Gastrocnemius medialis (tissue), 4 donors: ENCODE measurements at places on chromosomes 2 and 18. TPM values are rescaled to one million over a fixed set of nuclear protein-coding genes. Genes with fewer than 3 reads are reported as not detected.

Gene PHLPP1
- 9.7 TPM for total RNA-seq

DNA sequence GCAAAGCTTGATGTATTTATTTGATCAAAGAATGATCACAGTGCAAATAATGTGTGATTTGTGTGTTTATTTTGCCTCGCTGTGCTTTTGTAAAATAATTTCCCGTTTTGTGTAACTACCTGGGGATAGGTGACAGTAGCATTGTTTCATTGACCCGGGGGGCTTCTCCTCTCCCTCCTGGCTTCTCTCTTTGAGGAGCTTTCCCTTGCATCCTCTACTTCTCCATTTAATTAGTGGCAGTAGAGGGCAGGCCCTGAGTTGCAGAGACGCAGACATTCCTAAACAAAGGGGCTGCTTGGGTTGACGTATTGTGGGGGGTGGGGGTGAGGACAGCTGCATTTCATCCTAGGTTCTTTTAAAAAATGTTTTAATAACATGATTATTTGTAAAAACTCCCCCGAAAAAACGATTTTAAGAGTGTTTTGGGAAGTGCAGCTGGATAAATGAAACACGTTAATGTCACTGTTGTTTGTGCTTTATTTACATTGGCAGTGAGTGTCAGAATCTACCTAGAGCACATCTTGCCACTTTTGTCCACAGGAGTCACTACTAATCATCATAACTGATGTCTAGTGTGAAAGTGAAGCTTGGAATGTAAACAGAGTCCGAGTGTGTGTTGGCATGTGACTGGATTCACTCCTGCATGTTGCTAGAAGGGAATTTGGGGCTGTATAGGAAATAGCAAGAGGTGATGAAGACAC, 2.2 kb downstream of the NEDD4L start:
- no peak for DNase-seq

GRCh38 chr2:71417300-71418202, 35.8 kb upstream of the DYSF start:
- no peak for DNase-seq

GRCh38 chr2:222774941-222775340, 85.9 kb upstream of the ACSL3 start:
- DNase-seq: no peak

GRCh38 chr2:188894979-188895378, 79.2 kb upstream of the COL3A1 start:
- no peak for DNase-seq
